ENCODE measurements at places on chromosomes 2 and 18.

- DNase-seq, result no peak
Observed at GRCh38 chr2:118128826-118129225, 40.6 kb downstream of the INSIG2 start.

- no peak for DNase-seq
Observed at GRCh38 chr2:156935616-156936015, 321.9 kb upstream of the GALNT5 start.

- DNase-seq, result no peak
Observed at GRCh38 chr2:167681234-167682015, 566.0 kb downstream of the STK39 start.

GRCh38 chr18:78983512-78983911 is 3.9 kb downstream of the SALL3 start:
- DNase-seq, result no peak

- DNase-seq, result no peak
Observed at GRCh38 chr2:219358170-219359075, 25.9 kb upstream of the RESP18 start.

DNA sequence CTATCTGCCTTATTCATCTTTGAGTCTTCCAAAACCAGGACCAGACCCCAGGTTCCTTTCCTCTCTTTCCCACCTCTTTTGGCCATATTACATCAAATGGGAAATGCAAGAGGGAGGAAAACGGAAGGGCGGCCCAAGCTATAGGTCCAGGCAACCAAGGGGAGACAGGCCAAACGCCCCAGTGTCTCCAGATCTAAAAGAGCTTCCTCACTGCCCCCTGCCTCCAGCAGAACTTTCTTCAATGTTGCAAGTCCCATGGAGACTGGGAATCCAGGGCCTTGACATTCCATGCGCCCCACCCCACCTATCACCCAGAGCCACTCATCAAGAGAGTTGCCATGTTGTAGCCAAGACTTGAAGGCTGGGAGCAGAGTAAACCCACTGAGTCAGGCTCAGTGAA is 15.4 kb downstream of the TNS1 start:
- DNase-seq, result no peak

GRCh38 chr2:194319222-194319992 is 1337.6 kb upstream of the SLC39A10 start:
- no peak for DNase-seq

DNA sequence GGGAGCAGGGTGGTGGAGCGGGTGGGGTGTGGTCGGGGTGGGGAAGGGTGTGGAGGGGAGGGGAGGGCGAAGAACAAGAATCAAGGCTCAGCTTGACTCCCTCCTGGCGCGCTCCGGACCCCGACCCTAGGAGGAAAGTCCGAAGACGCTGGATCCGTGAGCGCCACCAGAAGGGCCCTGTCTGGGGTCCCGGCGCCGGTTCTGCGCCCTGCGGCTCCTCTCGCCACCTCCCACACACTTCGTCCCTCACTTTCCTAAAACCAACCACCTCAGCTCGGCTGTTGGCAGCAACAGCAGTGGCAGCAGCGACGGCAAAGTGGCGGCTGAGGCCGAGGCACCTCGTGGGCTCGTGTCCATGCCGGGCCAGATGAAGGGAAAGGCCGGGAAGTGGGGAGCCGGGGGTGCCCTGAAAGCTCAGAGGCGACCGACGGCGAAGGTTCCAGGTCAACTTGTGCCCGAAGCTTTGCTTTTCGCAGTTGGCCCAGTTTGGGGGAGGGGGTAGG is 2.1 kb downstream of the KLHL14 start:
- no peak for DNase-seq

DNA sequence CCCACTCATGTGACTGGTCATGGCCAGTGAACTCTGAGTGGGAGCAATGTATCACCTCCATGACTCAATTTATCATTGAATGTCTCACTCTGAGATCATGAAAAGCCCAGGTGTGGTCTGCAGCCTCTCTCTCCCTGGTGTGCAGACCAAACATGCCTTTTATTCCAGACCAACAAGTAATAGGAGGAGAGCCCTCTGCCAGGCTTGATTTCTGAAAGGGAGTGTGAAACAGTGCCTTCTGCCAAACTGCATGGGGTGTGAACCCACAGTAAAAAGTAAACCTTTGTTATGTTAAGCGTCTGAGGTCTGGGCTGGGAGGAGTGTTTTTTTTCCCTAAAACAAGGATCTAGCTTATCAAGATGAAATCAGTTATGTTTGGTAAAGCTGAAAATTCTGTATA is 601.2 kb downstream of the ADCYAP1 start:
- DNase-seq, result no peak

DNA sequence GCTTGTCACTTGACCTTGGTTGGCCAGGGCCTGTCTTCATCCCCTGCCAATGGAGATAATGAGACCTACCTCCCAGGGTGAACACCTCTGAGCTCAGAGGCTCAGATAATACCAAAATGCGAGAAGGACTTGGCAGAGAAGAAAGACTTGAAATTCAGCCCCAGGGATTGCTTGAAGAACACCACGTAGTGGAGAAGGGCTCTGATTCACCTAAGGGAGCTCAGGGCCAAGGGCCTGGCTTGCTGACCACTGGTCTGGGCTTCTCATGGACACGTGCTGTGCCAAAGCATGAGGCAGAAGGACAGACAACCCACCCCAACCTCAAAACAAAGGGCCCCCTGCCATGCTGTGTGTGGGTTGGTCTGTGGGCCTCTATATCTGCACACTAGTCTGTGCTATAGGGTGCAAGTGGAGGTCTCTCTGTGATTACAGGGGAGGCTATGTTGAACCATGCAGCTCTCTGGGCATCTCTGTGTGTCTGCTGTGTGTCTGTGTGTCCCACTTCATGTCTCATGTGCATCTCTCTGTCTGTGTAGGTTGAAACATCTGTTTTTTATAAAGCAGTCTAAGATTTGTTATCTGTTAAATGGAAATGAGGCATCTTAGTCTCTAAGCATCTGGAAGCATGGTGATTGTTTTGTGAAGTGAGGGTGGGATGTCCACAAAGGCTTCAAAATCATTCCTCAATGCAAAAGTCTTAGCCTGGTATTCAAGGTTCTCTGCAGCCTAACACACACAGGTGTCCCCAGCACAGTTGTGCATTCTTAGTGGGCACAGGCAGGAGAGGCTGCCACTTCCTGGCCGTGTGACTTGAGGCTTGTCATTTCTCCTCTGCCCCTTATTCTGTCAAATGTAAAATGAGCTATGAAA is 61.0 kb upstream of the EPAS1 start:
- DNase-seq, result peak; percentile 26

- no peak for DNase-seq
Observed at GRCh38 chr2:18272148-18272494, 288.3 kb downstream of the RDH14 start.

GRCh38 chr2:108607706-108608301 is 73.5 kb downstream of the LIMS1 start:
- peak; percentile 56 for DNase-seq

GRCh38 chr2:16452123-16452522 is 213.5 kb downstream of the CYRIA start:
- no peak for DNase-seq

GRCh38 chr2:234142530-234142929 is 92.0 kb downstream of the SPP2 start:
- DNase-seq, result no peak

GRCh38 chr2:135620198-135620597 is 88.9 kb downstream of the R3HDM1 start:
- DNase-seq, result no peak

DNA sequence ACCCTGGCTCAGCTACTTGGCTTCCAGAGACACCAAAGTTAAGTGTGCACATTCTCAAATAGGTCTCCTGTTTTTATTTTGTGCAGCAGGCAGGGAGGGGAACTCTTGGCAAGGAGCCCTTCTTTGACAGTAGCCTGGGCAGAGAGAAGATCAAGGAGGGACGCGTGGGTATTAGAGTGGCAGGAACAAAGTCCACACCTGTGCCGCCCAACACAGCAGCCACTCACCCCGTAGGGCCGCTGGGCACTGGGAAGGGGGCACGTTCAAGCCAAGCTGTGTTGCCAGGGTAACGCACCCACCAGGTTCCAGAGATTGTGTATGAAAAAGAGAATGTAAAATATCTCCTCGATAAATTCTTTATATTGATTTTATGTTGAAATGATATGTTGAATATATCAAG is 229.3 kb upstream of the AGAP1 start:
- no peak for DNase-seq

DNA sequence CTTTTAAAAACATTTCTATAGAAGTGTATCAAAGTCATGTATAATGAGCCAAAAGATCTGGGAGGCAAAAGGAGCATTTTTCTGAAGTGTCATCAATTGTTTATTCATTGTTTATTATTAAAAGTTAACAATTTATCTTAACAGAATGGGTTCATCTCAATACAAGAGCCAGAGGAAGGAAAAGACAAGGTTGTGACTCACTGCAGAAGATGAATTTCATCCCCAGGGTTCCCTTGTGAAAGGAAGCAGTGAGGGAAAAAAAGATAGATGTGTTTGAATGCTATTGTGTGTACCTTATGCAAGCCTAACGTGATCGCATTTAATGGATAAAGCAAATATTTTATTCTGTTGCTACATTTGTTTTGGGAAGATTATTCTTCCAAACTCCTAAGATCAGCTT is 286.3 kb downstream of the PIEZO2 start:
- no peak for DNase-seq

GRCh38 chr2:201909348-201909747 is 103.0 kb downstream of the CDK15 start:
- DNase-seq, result no peak

DNA sequence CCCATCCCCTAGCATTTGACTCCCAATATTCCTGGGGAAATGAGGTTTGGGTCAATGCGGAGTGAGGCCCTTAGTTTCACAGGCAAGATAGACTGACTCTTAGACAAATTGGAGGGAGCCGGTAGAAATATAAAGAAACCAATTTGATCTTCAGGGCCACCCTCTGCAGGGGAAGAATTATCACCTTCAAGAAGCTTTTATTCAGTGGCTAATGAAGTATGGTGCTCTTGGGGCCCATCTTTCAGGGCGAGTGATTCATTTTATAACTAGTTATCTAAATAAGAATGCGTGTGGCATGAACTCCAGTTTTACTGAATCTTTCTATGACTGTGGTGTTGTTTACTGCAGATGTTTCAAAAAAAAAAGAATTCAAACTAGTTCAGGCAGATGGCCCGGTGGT is 88.4 kb downstream of the LYPD1 start:
- no peak for DNase-seq

- DNase-seq, result no peak
Observed at GRCh38 chr2:68710336-68710735, 24.3 kb upstream of the ARHGAP25 start.

- DNase-seq, result peak; percentile 81
Observed at GRCh38 chr18:50297621-50298442, 10.3 kb upstream of the CXXC1 start.

- no peak for DNase-seq
Observed at GRCh38 chr2:43424262-43425207, 171.3 kb downstream of the THADA start.

- DNase-seq, result no peak
Observed at GRCh38 chr2:150174971-150175421, 312.5 kb downstream of the RND3 start.

- no peak for DNase-seq
Observed at GRCh38 chr2:157470321-157470720, 26.4 kb upstream of the CYTIP start.

- peak; percentile 52 for DNase-seq
Observed at GRCh38 chr2:204027091-204027490, 90.5 kb downstream of the ICOS start.

DNA sequence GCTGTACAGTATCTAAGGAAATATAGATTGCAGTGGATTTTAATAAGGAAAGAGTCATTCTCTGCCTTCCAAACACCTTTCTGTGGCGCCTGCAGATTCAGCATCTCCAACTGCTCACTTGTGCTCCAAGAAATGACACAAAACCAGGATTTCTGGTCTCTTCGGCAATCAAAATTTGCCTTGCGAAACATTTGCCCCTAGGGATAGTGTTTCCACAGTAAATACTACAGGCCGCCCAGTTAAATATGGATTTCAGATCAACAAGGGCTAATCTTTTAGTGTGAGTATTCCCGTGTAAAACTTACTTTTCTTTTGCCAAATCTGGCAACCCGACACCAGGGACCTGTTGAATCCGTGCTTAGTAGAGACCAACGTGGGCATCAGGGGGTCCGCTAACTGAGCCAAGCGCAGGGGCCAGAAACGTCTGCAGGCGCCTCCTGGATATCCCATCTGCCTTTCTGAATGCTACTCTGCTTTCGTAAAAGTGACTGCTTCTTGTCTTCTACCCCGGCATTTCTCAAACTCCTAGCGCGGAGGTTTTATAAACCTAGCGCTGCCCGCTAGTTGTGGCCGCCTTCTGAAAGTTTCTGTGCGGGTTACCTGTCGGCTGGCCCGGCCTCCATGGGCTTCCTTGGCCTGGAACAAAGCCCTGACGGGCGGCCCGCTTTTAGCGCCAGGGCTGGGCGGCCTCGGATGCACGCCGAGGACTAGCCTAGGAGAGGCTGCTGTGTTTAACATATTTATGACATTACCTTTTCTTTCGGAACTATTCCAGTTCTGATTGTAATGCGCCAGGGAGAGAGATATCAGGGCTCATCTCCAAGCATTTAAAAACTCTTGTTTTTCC is 2.5 kb downstream of the CYP1B1 start:
- DNase-seq, result no peak

- DNase-seq, result no peak
Observed at GRCh38 chr2:67277450-67277849, 119.7 kb upstream of the ETAA1 start.

- DNase-seq, result no peak
Observed at GRCh38 chr2:160288324-160288723, 88.3 kb upstream of the ITGB6 start.

DNA sequence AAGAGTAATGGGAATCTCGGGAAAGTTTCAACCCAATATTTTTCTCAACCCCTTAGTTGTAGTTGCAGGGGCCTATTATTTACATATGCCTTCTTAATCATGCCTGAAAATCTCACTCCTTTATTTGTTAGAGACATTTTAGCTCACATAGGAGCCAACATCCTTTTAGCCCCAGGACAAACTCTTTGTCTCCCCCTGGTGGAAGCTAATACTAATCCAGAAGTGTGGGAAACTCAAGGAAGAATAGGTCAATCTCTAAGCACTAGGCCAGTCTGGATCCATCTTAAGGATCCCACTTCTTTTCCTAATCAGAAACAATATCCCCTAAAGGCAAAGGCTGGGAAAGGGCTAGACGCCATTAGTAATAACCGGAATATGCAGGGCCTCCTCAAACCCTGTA is 550.9 kb upstream of the PKDCC start:
- DNase-seq, result no peak

DNA sequence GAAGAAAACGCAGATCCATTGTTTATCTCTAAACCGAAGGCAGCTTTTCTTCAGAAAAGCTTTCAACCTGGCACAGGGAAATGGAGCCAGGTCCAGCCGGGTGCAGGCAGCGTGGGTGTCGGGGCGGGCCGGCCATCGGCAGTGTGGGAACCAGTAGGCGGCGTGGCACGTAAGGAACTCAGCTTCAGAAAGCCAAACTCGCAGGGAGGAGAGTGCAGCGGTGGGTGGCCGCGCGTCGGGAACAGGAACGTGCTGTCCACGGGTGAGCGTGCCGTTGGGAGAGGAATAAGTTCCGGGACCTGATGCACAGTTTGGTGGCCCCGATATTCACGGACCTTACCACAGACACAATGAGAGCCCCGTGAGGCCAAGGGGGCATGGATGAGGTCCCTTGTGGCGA is 270.4 kb downstream of the TWIST2 start:
- no peak for DNase-seq

GRCh38 chr2:176156807-176157498 is at the start of gene HOXD3:
HOXD3 (plus strand) TSS chr2:176157307; CDS start chr2:176169115, 11,808 bp downstream.
- DNase-seq, result no peak

- DNase-seq, result no peak
Observed at GRCh38 chr2:191650896-191651773, 26.8 kb upstream of the NABP1 start.

GRCh38 chr2:1518331-1518803 is 105.1 kb downstream of the TPO start:
- DNase-seq, result peak; percentile 30

All from activated CD4-positive, alpha-beta T cell treated with anti-CD3 and anti-CD28 coated beads, Interleukin-2, amount 10 ng/mL, durations not matched to agents 7 days and 5 days (primary cell).